Stimulated activated CD8-positive, alpha-beta memory T cell treated with anti-CD3 and anti-CD28 coated beads, Interleukin-15, amount 100 ng/mL, for 24 hours (primary cell): ENCODE measurements at places on chromosomes 4 and X.

DNA sequence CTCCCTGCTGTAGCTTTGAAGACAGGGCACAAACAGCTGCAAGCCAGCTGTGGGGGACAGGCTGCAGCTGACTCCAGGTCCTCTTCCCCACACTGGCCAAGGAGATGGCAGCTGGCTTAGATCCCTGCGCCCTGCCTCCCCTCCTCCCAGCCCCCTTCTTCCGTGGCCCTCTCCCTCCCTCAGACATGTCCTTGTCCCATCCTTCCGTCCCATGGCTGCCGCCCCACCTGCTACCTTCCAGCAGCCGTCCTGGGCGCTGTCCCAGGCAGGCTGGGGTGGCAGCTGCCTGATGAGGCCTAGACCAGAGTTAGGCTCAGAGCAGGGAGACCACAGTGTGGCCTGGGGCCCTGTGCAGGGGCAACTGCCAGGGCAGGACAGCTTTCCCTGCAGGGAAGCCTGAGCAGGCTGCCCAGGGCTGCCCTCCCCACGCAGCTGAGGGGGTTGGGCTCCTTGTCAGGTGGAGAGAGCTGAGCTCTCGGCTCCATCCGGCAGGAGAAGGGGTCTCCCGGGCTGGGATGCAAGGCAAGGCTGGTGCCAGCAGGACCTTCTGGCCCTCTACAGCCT, 3.3 kb upstream of the BGN start:
- no peak for DNase-seq

GRCh38 chr4:16294455-16294854, 68.2 kb upstream of the TAPT1 start:
- DNase-seq = no peak

- DNase-seq = no peak
Measured at GRCh38 chrX:17531500-17531899, 156.5 kb downstream of the NHS start.

DNA sequence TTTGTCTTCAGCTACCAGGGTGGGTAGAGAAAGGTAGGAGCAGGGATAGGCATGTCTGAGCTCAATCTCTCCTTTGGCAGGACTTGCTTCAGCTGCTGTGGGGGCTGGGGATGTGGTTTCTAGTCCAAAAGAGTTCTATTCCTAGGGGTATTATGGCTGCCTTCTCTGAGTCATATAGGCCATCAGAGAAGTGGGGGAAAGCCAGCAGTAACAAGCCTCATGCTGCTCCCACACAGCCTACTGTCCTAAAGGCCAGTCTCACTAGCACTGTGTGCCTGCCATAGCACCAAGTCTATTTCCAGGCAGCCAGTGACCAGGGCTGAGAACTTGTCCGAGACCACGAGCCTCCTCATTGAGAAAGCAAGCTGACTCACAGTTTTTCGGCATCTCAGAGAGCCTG, 270.6 kb downstream of the DCAF12L2 start:
- no peak for DNase-seq

DNA sequence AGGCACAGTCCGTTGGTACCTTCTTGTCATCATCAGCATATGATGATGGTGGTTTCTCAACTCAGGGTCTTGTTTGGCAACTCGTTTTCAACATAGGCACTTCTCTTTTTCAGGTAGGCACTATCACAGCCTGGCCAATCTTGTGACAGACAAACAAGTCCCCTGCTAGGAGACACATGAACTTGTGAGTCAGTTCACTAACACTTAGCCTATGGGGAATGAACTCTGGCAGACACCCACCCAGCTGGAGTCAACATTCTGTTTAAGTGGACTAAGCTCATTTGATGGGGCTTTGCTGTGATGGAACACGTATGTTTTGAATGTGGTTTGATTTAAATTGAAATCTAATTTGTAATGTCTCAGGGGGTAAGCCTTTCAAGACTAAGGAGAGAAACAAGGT, 100.7 kb upstream of the MAMLD1 start:
- no peak for DNase-seq
